Calu3 (cell line): ENCODE measurements at places on chromosomes 2 and 18. TPM values are rescaled to one million over a fixed set of nuclear protein-coding genes. Genes with fewer than 3 reads are reported as not detected.

GCG gene
- not detected in 2 replicates for total RNA-seq

- H3K4me1 ChIP-seq = peaks cover 9% of the 10 kb centered on the region
- H3K27me3 ChIP-seq = no peaks in the 10 kb centered on the region
- H3K27ac ChIP-seq = no peak overlapping the region
- no peak for DNase-seq
- no peak overlapping the region for H3K4me3 ChIP-seq
These were observed 124.3 kb upstream of the PELI1 start for GRCh38 chr2:64268330-64269048.

DNA sequence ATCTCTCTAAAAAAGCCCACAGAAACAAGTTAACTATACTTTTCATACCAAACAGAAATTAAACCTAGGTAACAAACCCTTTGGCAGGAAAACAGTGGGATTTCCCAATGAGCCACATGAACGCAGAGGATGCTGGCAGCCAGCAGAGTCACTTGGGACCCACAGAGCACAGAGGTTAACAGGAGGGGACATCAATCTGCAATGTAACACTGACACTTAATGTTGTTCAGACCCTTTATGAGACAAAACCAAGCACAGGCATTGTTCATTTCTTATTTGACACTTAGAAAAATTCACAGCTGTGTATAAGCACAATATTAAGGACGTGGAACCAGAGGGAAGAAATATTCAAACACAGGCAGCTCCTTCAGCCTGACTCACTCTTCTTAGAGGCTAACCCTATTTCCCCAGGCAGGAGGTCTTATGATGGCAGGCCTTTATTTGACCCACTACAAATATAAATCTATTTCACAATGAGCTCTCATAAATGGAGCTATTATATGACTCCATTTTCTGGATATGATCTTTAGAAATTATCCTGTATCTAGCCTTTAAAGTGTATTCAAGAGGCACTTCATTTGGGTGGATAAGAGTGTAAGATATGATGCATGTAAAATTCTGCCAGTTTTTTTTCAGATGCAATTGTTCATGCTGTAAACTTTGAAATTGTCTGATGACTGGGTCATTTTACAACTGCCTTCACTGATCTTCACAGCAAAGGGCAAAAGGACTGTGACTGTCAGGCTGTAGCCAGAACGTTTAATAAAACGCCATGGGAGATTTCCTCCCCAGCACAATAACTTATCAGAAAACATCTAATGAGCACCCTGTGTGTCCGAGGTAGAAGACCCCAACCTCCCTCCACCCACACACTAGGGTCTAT lies 132.8 kb upstream of the SATB2 start:
- H3K4me1 ChIP-seq = no peaks in the 10 kb centered on the region
- H3K36me3 ChIP-seq = no peaks in the 10 kb centered on the region
- no peak for DNase-seq
- no peak overlapping the region for H3K4me3 ChIP-seq

- no peak overlapping the region for H3K27ac ChIP-seq
- no peaks in the 10 kb centered on the region for H3K4me1 ChIP-seq
- H3K4me3 ChIP-seq = no peak overlapping the region
- peaks cover 32% of the 10 kb centered on the region for H3K27me3 ChIP-seq
- peaks cover 15% of the 10 kb centered on the region for H3K36me3 ChIP-seq
These were observed 674 bp downstream of the EVX2 start for GRCh38 chr2:176082824-176083751.

MEP1B gene
- not detected in 2 replicates for total RNA-seq

DNA sequence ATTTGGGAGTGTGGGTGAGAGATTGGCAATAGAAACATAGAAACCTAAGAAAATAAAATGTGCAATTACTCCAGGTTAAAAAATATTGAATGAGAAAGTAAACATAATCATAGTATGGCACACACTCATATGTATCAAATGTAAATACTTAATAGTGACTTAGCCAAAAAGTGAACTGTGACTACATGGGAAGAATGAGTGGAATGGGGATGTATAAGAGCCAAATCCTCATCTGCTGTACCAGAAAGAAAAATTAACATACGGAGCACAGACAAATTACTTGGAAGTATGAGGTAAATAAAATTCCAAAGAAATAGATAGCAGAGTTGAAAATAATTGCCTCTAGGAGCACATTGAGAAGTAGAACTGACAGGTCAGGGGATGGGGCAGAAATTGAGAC lies 4.0 kb downstream of the FLACC1 start:
- H3K4me3 ChIP-seq = no peak overlapping the region
- H3K4me1 ChIP-seq = peaks cover 9% of the 10 kb centered on the region
- DNase-seq = no peak
- H3K27ac ChIP-seq = no peak overlapping the region
- H3K36me3 ChIP-seq = peaks cover 5% of the 10 kb centered on the region
- H3K27me3 ChIP-seq = no peaks in the 10 kb centered on the region

GRCh38 chr2:205337274-205337673 lies 345.0 kb upstream of the NRP2 start:
- no peaks in the 10 kb centered on the region for H3K4me1 ChIP-seq
- H3K27me3 ChIP-seq = no peaks in the 10 kb centered on the region
- no peak overlapping the region for H3K27ac ChIP-seq

SKOR2 gene
- not detected in 2 replicates for total RNA-seq

DNA sequence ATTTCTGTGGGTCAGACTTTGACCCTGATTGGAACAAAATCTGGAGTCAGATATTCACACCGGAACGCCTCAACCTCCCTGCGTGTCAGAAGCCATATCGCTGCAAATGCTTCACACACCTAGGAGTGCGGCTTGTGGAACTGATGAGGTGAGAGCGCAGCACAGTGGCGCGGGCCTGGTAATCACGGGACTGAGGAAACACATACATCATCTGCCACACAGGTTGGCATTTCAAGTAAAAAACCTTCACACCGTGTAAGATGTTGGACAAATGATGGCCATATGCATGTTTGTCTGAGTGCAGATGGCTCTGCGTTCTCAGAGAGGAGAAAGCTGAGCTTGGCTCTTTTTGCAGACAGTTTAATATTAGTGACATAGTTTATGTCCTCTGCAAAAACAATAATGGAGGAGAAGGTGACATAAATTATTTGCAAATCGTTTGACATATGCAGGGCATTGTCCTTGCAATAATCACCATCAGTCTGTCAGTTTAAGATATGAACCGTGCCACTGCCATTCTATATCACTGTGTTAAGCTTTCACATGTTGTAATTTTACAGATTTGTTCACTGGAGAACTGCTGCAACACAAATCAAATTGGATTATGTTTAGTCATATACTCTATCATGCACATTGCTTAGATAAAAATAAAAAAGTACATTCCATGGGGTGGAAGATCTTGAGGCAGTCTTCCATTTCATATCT lies 101.4 kb downstream of the MTX2 start:
- H3K27ac ChIP-seq = no peak overlapping the region
- DNase-seq = no peak
- no peak overlapping the region for H3K4me3 ChIP-seq
- H3K4me1 ChIP-seq = no peaks in the 10 kb centered on the region
- no peaks in the 10 kb centered on the region for H3K36me3 ChIP-seq

CXCR1 gene
- not detected in 2 replicates for total RNA-seq

GRCh38 chr2:67684991-67685390 lies 287.9 kb downstream of the ETAA1 start:
- peaks cover 44% of the 10 kb centered on the region for H3K27me3 ChIP-seq
- H3K4me3 ChIP-seq = no peak overlapping the region
- H3K27ac ChIP-seq = no peak overlapping the region
- no peaks in the 10 kb centered on the region for H3K4me1 ChIP-seq
- no peaks in the 10 kb centered on the region for H3K36me3 ChIP-seq

DNA sequence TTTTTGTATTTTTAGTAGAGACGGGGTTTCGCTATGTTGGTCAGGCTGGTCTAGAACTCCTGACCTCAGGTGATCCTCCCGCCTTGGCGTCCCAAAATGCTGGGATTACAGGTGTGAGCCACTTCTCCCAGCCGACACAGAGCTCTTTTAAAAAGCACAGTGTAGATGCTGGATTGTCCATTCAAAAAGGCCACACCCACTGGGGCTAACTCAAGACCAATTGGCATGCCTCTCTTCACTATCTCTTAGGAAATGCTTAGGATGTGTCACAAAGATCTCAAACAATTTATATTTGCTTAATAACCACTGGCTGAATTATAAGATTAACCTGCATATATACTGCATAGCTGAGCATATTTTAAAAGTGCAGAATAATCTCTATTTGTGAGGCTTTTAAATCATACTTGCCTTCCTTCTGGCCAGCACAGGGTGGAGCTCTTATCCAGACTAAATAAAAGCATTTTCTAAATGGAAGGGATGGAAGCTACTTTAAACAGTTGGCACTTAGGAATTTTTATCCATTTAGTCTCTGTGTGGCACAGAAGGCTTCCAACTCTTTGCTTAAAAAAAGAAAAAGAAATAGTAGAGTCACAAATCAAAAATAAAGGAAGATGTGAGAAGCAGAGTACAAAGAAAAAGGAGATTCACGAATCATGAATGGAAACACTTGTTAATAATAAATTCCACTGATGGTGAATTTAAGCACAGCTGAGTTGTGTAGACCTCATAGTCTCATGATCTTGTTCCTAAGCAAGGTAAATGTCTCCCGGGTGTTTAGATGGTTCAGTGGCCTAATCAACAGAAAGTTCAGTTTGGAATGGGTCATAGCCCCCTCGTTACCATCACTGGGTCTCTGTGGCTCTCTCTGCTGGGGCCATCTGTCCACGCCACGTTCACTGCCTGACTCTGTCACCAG lies 22.4 kb downstream of the CRYGD start:
- peak overlapping the region; percentile 14 for H3K4me3 ChIP-seq
- no peaks in the 10 kb centered on the region for H3K36me3 ChIP-seq
- no peak overlapping the region for H3K27ac ChIP-seq
- H3K27me3 ChIP-seq = peaks cover 10% of the 10 kb centered on the region

NTSR2 gene
- total RNA-seq = not detected in 2 replicates

GRCh38 chr18:79902075-79902474 lies 49.4 kb downstream of the SLC66A2 start:
- peaks cover 36% of the 10 kb centered on the region for H3K36me3 ChIP-seq
- no peak overlapping the region for H3K27ac ChIP-seq
- H3K27me3 ChIP-seq = no peaks in the 10 kb centered on the region
- no peak for DNase-seq

GRCh38 chr2:166762746-166763145 lies 125.5 kb upstream of the XIRP2 start:
- no peaks in the 10 kb centered on the region for H3K27me3 ChIP-seq
- H3K36me3 ChIP-seq = no peaks in the 10 kb centered on the region
- no peak overlapping the region for H3K27ac ChIP-seq
- no peak for DNase-seq

DNA sequence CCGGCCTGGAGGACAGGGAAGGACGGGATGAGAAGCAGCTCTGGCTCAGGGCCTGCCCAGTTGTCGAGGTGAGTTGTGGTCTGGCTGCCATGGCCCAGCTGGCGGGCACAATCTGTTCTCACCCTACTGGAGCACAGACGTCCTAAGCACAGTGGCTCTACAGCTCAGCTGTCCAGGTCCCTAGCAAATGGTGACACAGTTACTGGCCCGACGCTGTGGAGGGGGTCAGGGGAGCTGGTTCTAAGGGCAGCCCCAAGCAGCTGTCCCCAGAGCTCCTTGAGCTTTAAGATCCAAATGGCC lies 32.9 kb downstream of the KCNK3 start:
- H3K36me3 ChIP-seq = peaks cover 3% of the 10 kb centered on the region
- peaks cover 31% of the 10 kb centered on the region for H3K4me1 ChIP-seq
- no peak overlapping the region for H3K4me3 ChIP-seq
- peaks cover 48% of the 10 kb centered on the region for H3K27me3 ChIP-seq

- H3K4me3 ChIP-seq = no peak overlapping the region
- no peak for DNase-seq
- peaks cover 40% of the 10 kb centered on the region for H3K36me3 ChIP-seq
These were observed 34.5 kb downstream of the RPL31 start for GRCh38 chr2:101036562-101036961.

PSMA8 gene
- total RNA-seq = not detected in 2 replicates

- no peak overlapping the region for H3K4me3 ChIP-seq
- no peaks in the 10 kb centered on the region for H3K4me1 ChIP-seq
- DNase-seq = no peak
- no peak overlapping the region for H3K27ac ChIP-seq
These were observed 53.8 kb upstream of the TMEM87B start for GRCh38 chr2:112001136-112001715.

KCNF1 gene
- total RNA-seq = not detected in 2 replicates
